Sciatic nerve (tissue), 2 donors: ENCODE measurements at places on chromosomes 1 and 21. TPM values are rescaled to one million over a fixed set of nuclear protein-coding genes. Genes with fewer than 3 reads are reported as not detected.
A peak's percentile ranks its signal among the peaks of the same experiment; 100 is the strongest.

ANKRD34A gene
- total RNA-seq: 1.2 TPM

DNA sequence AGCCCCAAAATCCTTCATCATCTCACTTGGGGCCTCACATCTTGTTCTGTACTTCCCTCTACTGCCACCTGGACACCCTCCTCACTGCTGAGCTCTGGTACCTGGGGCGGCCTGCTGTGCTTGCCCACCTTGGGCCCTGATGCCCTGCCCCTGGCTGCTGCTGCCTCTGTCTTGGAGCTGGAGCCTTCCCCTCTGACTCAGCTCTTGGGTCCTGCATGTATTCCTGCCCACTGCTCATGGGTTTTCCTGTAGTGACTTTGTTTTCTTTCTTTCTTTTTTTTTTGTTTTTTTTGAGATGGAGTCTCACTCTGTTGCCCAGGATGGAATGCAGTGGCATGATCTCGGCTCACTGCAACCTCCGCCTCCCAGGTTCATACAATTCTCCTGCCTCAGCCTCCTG, 37.5 kb downstream of the TRAPPC10 start:
- DNase-seq: no peak

- no peak for DNase-seq
Observed at GRCh38 chr1:41296506-41296905, 54.4 kb upstream of the SCMH1 start.

DNA sequence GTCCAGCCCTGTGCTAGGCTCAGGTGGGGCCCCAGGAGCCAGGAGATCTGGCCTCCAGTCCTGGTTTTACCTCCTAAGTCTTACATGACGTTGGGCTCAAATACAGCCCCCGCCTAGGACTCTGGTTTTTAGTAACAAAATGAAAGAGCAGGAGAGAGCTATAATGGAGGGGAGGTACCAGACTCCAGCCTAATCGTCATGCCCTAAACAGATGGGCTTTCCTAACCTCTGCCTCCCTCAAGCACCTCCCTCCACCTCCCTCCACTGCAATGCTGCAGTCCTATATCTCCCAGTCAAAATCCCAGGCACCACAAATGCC, 28.6 kb downstream of the TTC39A start:
- no peak for DNase-seq

GRCh38 chr21:43972850-43973633, 39.1 kb upstream of the TRAPPC10 start:
- DNase-seq: no peak

- peak; percentile 1 for DNase-seq
Observed at GRCh38 chr1:150194381-150195031, 41.4 kb downstream of the ANP32E start.

- no peak for DNase-seq
Observed at GRCh38 chr21:38491536-38491935, 6.7 kb downstream of the ERG start.

DNA sequence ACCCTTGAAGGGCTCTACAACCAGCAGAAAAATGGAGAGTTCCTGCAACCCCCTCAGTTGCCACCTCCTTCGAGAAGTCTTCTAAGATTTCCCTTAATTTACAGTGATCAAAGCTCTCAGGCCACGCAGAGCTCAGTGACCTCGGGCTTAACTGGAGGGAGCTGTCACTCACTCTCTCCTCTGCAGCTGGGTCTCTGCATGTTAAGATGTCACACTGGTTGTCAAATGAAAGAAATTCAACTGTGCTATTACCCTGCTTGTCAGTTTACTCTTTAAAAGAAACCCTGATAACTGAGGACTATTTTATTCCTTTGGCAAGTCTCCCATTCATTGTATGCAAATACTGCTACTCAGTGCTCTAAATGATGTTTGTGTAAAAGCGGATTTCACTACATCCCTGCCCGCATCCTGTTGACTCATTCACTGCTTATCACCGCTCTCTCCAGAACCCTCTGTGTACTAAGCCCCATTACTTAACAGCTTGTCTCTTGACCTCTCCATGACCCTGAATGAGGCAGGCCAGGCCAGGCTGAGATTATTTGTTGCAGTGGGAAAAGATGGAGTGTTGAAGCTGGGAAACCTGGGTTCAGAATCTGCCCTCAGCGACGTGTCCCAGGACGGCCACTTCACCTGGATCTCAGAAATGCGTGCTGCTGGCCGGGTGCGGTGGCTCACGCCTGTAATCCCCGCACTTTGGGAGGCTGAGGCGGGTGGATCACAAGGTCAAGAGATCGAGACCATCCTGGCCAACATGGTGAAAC, 13.7 kb downstream of the DHRS3 start:
- no peak for DNase-seq

DNA sequence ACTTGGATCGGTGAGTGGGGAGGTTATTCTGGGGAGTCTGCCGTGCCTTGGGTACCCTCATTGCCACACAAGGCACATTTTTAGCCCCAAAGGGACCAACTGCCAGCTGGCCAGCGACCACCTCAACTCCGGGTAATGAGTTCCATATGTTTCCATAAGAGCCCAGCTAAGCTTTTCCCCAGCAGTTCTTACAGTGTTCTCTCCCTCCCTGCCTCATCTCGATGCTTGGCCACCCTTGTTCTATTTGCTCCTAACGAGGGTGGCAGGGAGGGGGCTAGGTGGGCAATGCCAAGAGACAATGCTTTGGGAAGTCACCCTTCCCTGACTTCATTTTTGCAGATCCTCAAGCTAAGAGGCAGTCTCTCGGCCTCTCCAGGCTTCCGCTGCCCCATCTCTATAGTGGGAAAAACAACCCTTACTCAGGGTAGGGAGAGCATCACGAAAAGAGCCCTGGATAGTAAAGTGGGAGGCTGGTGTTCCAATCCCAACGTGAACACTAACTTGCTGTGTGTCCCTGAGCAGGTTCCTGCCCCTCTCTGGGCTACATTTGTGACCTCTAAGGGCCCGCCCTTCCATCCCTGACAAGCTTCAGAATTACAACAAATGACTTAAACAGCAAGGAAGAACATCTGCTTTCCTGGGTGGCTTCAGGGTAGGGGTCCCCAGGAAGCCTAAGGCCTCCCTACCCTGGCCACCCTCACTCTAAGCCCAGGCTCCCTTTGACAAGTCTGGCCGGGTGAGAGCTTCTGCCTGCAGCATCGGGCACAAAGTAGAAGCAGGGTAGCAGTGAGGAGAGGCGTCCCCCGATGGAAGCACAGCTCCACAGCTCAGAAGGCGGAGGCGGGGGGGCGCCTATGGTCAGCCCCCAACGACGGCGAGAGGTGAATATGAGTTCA, 5.8 kb downstream of the ID3 start:
- DNase-seq: no peak
